ENCODE measurements at places on chromosomes 3 and 15. TPM values are rescaled to one million over a fixed set of nuclear protein-coding genes. Genes with fewer than 3 reads are reported as not detected.

DNA sequence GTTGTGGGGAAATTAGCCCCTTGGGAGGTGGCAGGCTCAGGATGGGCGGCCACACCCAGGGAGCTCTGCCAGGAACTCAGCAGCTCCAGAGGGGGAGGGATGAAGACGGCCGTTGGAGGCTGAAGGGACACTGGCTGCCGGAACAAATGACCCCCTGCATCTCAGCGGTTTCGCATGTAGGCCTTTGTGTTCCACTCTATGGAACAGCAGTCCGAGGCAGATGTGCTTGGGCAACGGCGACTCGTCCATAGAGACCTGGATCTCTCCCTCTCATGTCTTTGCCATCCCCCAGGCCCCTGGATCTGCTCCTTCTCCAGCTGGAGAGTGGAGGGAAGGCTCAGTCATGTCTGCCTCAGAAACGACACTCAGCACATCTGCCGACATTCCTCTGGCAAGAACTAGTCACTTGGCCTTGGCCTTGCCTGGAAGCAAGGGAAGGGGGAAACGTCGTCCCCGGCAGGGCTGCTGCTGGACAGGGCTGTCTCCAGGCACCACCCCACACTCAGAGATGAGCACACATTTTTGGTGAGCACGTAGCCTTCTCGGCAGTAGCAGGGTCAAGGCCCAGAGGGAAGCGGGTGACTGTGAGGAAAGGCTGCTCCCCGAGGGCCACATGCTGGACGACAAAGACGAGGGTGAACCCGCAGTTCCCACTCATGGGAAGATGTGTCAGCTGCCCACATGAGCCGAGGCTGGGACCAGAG, 83.8 kb downstream of the ASB7 start:
- no peaks in the 10 kb centered on the region for H3K27me3 ChIP-seq
- no peak overlapping the region for H3K27ac ChIP-seq
- H3K4me1 ChIP-seq: no peaks in the 10 kb centered on the region
- DNase-seq: no peak
- H3K36me3 ChIP-seq: no peaks in the 10 kb centered on the region
- no peak overlapping the region for H3K4me3 ChIP-seq

DNA sequence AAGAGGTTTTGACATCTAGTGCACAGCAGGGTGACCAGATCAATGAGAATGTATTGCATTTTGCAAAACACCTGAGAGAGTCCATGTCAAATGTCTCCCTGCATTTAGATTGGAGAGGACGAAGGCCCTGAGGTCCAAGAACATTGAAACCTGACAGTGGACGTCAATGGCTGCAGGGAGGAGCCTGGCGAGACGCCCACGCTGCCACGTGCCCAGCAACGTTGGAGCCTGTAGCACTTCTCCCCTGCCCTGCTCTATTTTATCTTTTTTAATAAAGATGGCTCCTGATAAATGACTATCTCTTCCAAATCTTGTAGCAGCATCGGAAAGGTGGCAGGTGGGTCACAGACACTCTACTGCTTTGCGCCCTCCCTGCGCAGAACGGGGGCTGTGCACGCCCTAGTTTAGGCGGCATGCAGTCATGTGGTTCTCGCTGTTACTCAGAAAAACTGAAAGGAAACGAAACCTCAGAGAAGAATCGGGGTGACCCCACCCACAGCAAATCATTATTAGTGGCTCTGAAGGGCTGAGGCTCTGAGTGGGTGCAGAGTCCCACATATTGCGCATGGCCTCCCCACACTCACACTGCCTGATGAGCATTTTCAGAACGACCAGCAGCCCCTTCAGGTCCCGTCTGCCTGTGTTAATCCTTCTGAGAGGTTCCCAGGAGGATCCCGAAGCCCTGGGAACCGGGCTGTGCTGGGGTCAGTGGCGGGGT, 62.5 kb upstream of the TAMM41 start:
- no peaks in the 10 kb centered on the region for H3K36me3 ChIP-seq
- DNase-seq: no peak
- no peaks in the 10 kb centered on the region for H3K27me3 ChIP-seq
- H3K4me1 ChIP-seq: no peaks in the 10 kb centered on the region

DNA sequence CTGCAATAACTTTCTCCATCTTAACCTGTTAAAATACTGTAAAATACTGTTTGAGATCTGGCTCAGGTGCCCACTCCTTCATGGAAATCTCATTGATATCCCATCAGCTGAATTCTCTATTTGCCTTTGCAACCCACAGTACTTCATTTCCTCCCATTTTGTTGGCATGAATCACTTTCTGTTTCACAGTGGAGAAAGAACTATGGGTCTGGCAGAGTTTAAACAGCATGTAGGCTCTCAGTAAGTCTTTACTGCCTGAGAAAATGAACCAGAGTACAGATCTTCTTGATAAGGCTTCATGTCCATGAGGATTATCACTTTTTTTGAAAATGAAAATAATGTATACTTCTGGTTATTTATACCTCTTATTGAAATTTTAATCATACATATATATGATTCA, 245.9 kb downstream of the NAALADL2 start:
- H3K27ac ChIP-seq: no peak overlapping the region
- no peaks in the 10 kb centered on the region for H3K36me3 ChIP-seq
- H3K27me3 ChIP-seq: no peaks in the 10 kb centered on the region
- DNase-seq: no peak
- no peak overlapping the region for H3K4me3 ChIP-seq

ROPN1 gene
- not detected for total RNA-seq

- H3K27me3 ChIP-seq: no peaks in the 10 kb centered on the region
- no peaks in the 10 kb centered on the region for H3K4me1 ChIP-seq
- DNase-seq: no peak
- no peaks in the 10 kb centered on the region for H3K36me3 ChIP-seq
Measured at GRCh38 chr15:97140216-97140615, 809.7 kb downstream of the NR2F2 start.

- H3K4me3 ChIP-seq: no peak overlapping the region
- no peaks in the 10 kb centered on the region for H3K4me1 ChIP-seq
- no peak for DNase-seq
- H3K27ac ChIP-seq: no peak overlapping the region
- H3K36me3 ChIP-seq: peaks cover 52% of the 10 kb centered on the region
Measured at GRCh38 chr3:38125305-38126120, 11.4 kb downstream of the ACAA1 start.

GRCh38 chr3:114375608-114376421, 82.0 kb downstream of the TIGIT start:
- no peaks in the 10 kb centered on the region for H3K36me3 ChIP-seq
- H3K4me3 ChIP-seq: no peak overlapping the region
- no peak overlapping the region for H3K27ac ChIP-seq
- no peaks in the 10 kb centered on the region for H3K4me1 ChIP-seq

GRCh38 chr15:38991126-38991525, 426.5 kb upstream of the RASGRP1 start:
- no peak for DNase-seq
- H3K27ac ChIP-seq: no peak overlapping the region
- no peaks in the 10 kb centered on the region for H3K4me1 ChIP-seq
- H3K4me3 ChIP-seq: no peak overlapping the region

DNA sequence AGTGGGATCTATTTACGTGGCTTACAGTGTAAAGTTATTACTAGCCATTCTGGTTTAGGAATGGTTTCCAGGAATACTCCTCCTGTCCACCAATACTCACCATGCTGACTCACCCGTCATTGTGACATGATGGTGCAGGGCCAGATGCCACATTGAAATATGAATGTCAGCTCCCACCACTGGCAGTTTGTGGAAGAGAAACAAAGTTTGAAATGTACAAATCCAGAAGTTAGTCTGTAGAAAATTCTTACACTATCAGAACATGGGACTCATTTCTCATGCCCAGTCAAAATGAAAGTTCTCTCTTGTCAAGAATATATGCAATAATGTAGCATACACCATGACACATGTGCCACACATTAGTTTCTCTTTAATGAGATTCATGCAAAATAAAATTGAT, 14.4 kb upstream of the TSPAN3 start:
- no peak overlapping the region for H3K27ac ChIP-seq
- H3K27me3 ChIP-seq: no peaks in the 10 kb centered on the region
- peaks cover 7% of the 10 kb centered on the region for H3K4me1 ChIP-seq
- H3K4me3 ChIP-seq: no peak overlapping the region
- no peak for DNase-seq

DNA sequence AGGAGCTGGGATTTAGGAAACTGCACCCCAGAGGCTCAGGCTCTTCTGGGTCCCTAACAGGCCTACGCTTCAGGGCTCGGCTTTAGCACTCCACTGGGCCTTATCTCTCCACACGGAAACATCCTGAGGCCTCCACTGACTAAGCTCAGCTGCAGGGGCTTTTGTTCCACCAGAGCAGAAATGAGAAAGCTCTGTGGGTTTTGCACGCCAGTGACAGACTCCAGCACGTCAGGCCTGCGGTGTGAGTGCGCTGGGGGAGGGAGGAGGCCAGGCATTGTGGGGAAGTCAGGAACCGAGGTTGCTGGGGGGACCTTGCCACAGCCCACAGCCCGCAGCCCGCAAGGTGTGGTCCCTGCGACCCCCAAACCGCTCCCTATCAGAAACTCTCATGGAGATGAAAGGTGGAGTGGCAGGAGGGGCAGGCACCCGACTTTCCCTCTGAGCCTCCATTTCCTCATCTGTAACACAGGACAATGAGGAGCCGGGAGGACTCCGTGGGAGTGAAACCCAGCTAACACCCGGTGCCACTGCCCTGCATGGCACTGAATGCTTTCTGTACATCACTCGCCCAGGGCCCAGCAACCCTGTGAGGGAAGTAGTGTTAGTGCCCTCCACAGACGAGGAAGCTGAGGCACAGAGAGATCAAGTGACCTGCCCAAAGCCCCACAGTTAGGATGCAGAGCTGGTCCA, 106.5 kb downstream of the TPRA1 start:
- H3K27ac ChIP-seq: no peak overlapping the region
- no peaks in the 10 kb centered on the region for H3K27me3 ChIP-seq
- H3K4me3 ChIP-seq: no peak overlapping the region
- DNase-seq: no peak
- no peaks in the 10 kb centered on the region for H3K36me3 ChIP-seq
- H3K4me1 ChIP-seq: no peaks in the 10 kb centered on the region

FHIT gene
- total RNA-seq: 4.2 TPM

DNA sequence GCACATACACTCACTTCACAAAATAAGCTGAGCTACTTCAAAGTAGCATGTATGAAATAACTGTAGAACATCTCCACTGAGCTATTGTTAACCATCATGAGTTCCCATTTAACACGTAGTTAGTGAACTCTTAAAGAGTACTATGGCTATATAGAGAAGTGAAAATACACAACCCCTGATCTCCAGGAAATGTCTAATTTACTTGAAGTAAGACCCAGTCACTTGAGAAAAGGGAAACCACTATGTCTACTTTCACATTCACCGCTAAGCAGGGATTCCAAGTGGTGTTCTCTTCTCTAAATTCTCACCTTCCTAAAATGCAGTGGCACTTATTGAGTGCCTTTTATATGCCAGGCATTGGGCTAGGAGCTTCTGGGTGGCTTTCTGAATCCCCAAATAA, 35.0 kb upstream of the COLQ start:
- DNase-seq: peak; percentile 3
- H3K4me3 ChIP-seq: no peak overlapping the region
- peaks cover 17% of the 10 kb centered on the region for H3K4me1 ChIP-seq
- no peaks in the 10 kb centered on the region for H3K27me3 ChIP-seq

- H3K27me3 ChIP-seq: no peaks in the 10 kb centered on the region
- no peaks in the 10 kb centered on the region for H3K36me3 ChIP-seq
- no peaks in the 10 kb centered on the region for H3K4me1 ChIP-seq
- H3K27ac ChIP-seq: no peak overlapping the region
- DNase-seq: no peak
Measured at GRCh38 chr3:190456770-190457169, 7.1 kb upstream of the TMEM207 start.

TLR9 gene
- total RNA-seq: 0.22 TPM

- no peaks in the 10 kb centered on the region for H3K36me3 ChIP-seq
- no peaks in the 10 kb centered on the region for H3K4me1 ChIP-seq
- no peak for DNase-seq
- no peak overlapping the region for H3K27ac ChIP-seq
Measured at GRCh38 chr3:140871022-140871421, 70.6 kb upstream of the SLC25A36 start.

- H3K4me1 ChIP-seq: no peaks in the 10 kb centered on the region
- H3K4me3 ChIP-seq: no peak overlapping the region
Measured at GRCh38 chr3:40801284-40801741, 276.6 kb downstream of the ZNF621 start.

DNA sequence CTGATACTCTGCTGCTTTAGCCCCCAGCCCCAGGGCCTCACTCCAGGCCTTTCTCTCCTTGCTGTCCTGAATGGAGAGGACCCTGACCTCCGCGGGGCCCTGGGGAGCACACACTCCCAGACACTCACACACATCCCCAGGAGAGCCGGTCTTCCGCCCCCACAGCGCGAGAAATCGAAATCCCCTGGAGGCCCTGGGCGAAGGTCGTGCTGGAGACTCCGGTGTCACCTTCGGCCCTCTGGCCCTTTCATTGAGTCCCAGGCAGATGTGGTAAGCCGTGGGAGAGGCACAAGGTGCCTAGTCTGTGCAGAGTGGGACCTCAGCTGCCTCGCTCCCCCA, 848 bp upstream of the GOLGA8B start:
- peaks cover 21% of the 10 kb centered on the region for H3K4me1 ChIP-seq
- H3K36me3 ChIP-seq: no peaks in the 10 kb centered on the region
- H3K4me3 ChIP-seq: peak overlapping the region; percentile 74

DNA sequence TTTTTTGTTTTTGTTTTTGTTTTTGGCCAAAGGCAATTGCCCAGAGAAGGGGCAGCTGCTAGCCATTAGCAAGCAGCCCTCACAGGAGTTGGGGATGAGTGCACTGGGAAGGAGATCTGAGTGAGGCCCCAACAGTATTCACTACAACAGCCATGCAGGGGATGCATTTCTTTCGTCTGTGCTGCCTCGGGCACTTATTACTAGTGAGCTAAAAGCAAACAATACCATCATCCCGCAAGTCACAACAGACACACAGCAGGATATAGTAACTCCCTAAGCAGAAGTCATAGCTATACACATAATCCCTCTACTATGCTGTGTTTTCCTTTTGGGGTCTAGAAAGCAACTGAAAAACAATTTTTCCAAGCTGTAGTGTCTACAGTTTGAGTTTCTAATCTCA, 27.2 kb downstream of the CRTAP start:
- no peaks in the 10 kb centered on the region for H3K27me3 ChIP-seq
- DNase-seq: no peak
- no peak overlapping the region for H3K27ac ChIP-seq
- no peaks in the 10 kb centered on the region for H3K36me3 ChIP-seq
- no peaks in the 10 kb centered on the region for H3K4me1 ChIP-seq

GRCh38 chr15:79724312-79724711, 172.5 kb downstream of the MTHFS start:
- H3K4me3 ChIP-seq: no peak overlapping the region
- no peaks in the 10 kb centered on the region for H3K27me3 ChIP-seq
- DNase-seq: no peak
- H3K4me1 ChIP-seq: no peaks in the 10 kb centered on the region
